ENCODE measurements at places on chromosomes 2 and 18. TPM values are rescaled to one million over a fixed set of nuclear protein-coding genes. Genes with fewer than 3 reads are reported as not detected.

Gene CYB5A
- 35.6 TPM for polyA plus RNA-seq

Gene PAX8
- polyA plus RNA-seq, result 0.78 TPM

Gene ST6GAL2
- 0.01 TPM for polyA plus RNA-seq

Gene EML6
- polyA plus RNA-seq, result 9.3 TPM

DNA sequence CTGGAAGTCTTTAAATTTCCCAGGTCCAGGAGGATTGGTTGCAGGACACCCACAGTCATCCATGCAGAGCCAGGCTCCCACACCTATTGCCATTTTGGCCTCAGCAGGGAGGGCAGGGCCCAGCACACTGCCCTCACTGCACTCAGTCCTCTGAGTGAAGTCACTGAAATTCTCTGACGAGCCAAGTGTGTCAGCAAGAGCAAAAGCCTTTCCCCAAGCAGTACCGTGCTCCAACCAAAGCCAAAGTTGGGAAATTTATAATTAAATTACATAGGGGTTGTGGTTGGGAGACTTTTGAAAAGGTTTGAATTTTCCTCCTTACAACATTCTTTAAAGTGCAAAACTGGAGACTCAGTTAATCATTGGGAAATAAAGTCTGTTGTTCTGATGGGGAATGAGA lies 98.5 kb upstream of the CD226 start:
- H3K4me1 ChIP-seq, result peaks cover 5% of the 10 kb centered on the region
- no peaks in the 10 kb centered on the region for H3K27me3 ChIP-seq
- DNase-seq, result no peak

DNA sequence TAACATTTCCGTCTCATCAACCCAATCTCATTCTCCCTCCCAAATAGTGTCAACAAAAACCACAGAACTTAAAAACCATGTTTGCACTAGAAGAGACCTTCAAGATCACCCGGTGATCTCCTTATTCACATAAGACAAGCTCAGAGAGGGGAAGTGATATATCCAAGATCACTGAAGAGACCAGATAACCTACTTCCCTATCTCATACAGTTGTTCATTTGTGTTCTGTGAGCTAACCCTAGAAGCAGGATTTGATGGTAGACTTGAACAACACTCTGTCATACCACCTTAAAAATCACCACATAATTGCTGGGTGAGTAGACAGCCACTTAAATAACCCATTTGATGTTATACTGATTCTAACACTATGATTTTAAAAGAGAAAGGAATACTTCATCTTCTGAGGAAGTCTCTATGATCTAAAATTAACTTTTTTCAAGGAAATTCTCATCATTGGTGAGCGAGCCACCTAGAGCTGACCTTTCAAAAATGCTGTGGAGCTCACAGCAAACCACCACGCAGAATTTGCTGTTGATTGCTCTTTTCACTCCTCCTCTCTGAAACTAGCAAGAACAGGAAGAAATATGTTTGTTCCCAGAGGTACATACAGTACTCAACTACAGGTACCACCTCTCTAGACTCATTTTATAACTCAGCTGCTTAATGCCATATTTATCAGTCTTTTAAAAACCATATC lies 15.1 kb downstream of the AAK1 start:
- H3K36me3 ChIP-seq, result no peaks in the 10 kb centered on the region
- no peak for DNase-seq
- peaks cover 50% of the 10 kb centered on the region for H3K4me1 ChIP-seq
- H3K27ac ChIP-seq, result no peak overlapping the region
- H3K27me3 ChIP-seq, result no peaks in the 10 kb centered on the region

Gene DRC1
- 0.04 TPM for polyA plus RNA-seq

Gene DNAH7
- polyA plus RNA-seq, result 0.10 TPM

Gene NR4A2
- polyA plus RNA-seq, result 1.2 TPM
